ENCODE measurements at places on chromosomes 5 and 9.

GRCh38 chr5:60295423-60295822 lies 401.9 kb upstream of the PDE4D start:
- DNase-seq: peak; percentile 17

- no peak for DNase-seq
These were observed 861 bp downstream of the MTX3 start for GRCh38 chr5:79990205-79990597.

- no peak for DNase-seq
These were observed 31.7 kb downstream of the NRG2 start for GRCh38 chr5:140011297-140011802.

DNA sequence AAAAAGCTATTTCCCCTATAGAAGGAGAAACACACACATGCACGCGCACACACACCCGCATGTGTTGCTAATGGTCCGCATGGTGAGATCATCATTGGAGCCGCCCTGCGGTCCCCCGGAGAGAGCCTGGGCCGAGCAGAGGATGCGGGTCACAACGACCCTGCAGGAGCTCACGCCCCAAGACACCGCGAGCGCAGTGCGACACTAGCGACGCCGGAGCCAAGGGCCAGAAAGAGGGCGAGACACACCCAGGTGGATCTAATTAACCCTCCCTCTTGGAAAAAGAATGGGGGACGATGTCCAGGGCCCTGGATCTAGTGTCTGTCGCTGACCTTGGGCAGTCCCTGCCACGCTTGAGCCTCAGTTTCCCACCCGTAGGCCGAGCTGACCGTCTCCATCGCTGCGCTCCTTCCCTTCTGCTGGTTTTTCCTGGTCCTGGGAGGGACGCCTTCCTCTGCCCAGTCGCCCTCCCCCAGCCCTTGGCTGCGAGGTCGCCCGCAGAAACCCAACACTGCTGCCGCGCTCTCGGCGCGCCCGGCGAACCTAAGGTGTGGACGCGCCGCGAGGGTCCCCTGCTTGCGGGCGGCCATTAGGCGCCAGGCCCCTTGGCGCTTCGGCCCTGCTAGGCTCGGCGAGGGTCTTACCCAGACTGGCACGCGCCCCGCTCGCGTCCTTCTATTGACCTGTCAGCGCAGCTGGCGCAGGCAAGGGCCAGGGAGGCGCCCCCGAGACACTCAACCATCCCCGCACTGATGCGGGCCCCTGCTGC lies 47.5 kb upstream of the RNF20 start:
- DNase-seq: no peak

DNA sequence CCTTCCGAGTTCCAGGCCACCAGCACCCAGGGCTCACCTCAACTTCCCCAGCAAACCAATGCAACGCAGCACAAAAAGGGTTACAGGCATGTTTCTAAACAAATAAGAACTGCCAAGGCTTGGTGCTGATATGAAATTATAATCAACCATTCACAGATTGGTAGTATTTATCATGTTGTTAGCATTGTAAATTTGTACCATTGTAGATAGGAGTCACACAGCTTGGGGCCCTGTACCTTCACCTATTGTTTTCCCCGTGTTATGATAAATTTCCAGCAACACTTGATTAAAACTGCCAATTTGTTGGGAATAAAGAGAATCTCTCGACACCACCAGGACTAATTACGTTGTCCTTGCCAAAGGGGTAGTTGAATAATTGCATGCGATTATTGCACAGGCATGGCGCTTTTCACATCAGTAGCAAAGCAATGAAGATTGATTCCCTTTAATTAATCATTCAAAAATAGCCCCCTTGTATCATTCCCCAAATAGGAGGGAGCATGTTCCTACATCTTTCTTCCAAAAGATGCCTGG lies 454.1 kb downstream of the ZNF608 start:
- no peak for DNase-seq

DNA sequence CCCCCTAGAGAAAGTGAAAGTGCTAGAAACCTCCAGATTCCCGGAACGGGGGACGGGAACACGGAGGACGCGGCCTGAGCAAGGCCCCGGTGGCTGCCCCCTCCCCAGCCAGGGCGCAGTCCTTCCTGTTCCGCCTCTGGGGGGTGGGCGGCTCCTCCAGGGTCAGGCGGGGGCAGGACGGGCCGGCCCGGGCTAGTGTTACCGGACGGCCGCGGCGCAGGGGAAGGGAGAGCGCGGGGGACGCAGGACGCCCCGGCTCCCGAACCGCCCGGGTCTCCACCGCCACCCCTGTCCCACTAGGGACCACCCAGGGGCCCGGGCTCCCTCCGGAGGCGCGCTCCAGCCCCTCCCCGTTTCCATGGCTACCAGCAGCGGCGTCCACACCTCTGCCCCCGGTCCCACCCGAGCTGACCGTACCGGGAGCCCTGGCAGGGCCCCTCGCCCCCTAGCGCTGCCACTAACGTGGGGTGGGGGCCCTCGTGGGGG lies 579 bp downstream of the SLC12A7 start:
- no peak for DNase-seq

GRCh38 chr5:173806270-173807035 lies 81.7 kb upstream of the CPEB4 start:
- DNase-seq: no peak

DNA sequence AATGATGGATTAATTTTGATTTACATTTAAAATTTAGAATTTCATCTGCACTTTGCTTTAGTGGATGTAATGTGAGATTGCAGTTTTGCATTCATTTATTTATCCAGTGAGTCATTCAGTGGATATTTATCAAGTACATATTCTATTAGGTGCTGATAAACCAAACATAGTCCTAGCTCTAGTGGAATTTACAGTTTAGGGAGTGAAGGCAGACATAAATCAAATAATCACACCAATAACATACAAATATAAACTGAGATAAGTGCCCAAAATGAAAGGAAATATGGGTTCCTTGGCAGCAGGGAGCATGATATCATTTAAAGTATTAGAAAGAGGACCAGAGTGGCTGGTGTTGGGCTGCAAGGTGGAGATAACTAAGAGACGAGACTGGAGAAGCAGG lies 14.7 kb upstream of the NIPBL start:
- no peak for DNase-seq

DNA sequence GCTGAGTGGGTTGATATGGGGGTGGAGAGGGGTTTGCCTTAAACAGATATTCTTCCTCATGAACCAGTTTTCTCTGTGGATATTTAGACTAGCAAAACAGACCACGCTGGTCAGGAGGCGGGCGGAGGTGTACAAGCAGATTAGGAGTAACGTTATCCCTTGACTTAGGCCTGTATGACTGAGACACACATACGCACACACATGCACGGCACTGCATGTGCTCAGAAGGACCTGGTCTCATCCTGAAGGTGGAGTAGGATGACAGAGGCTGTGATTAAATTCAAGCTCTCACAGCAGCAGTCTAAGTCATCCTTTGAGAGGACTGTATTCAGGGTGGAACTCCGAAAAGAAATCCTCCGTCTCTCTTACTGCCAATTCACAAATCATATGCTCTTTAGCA lies 209.7 kb downstream of the DIRAS2 start:
- DNase-seq: no peak

DNA sequence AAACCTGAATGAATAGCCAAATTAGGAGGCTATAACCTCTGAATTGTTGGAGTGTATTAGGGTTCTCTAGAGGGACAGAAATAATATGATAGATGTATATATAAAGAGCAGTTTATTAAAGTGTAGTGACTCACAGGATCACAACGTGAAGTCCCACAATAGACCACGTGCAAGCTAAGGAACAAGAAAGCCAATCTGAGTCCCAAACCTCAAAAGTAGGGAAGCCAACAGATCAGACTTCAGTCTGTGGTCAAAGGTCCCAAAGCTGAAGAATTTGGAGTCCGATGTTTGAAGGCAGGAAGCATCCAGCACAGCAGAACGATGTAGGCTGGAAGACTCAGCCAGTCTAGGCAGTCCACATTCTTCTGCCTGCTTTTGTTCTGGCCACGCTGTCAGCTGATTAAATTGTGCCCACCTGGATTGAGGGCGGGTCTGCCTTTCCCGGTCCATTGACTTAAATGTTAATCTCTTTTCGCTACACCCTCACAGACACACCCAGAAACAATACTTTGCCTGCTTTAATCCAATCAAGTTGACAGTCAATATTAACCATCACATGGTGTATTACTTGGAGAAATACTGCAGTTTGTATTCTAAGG lies 550.6 kb downstream of the CDH10 start:
- no peak for DNase-seq

DNA sequence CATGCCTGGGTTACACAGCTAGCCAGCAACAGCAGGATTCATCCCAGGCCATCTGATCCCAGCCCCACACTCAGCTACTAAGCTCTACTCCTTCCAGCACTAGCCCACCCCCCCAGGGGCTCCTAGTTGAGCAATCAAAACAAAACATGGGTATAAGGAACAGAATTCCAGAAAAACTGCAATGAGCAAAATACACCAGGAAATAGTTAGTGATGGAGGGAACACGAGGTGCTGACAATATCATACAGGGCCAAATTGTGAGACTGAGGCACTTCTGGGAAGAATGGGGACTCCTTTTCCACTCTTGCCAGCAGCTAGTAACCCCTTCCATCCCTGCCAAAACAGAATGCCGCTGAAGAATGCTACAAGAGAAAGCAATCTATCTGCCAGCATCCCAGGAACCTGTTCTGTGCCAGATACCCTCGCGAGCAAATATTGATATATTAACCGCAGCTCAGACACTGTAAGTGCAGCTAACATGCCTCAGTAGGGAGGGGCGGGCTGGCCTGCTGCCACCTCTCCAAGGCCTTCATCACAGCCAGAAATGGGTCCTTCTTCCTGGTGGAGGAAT lies 161.4 kb downstream of the SLIT3 start:
- no peak for DNase-seq

- DNase-seq: no peak
These were observed 276.0 kb upstream of the DAP start for GRCh38 chr5:11037080-11037479.

GRCh38 chr9:18910435-18910834 lies 122.6 kb downstream of the SAXO1 start:
- no peak for DNase-seq

GRCh38 chr5:44907396-44907795 lies 98.6 kb downstream of the MRPS30 start:
- no peak for DNase-seq

- DNase-seq: no peak
These were observed 103.3 kb downstream of the CWC27 start for GRCh38 chr5:64872044-64872443.

DNA sequence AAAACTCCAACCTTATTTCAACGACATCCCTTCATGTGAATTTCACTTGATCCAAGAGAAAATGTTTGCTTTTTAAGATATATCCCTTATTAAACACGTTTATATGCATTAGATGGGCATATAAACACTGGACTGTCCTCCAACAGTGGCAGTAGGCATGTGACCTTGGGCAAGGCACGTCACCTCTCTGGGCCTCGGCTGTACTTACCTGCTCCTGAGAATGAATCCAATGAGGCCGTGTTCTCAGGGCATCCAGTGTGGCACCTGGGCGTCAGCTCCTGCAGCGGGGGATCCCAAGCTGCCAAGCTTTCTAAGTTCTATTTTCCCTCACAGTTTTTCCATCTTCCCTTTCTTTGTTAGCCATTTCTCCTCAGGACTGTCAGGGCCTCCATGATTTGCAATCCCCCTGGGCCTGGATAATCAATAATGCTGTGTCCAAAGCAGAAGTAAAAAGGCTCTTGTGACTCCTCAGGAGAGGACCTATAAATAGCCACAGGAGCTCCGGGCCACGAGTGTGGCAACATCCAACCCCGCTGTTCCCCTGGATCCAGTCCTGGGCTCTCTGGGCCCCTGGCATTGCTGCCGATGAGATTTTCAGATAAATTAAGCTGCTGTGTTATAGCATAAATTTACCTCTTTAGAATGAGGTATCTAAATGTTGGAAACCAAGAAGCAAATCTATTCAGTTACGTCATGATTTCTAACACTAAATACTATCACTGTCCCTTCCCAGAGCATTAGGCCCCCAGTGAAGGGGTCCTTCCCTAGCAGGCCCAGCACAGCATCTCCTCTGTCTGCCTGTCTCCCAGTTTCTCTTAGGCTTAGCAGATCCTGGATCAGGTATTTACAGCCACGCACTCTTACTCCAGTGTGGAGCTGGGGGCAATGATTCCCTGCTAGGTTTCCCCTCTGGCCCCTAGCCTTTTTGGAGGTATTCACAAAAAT lies 76.8 kb downstream of the PTPN3 start:
- DNase-seq: no peak

DNA sequence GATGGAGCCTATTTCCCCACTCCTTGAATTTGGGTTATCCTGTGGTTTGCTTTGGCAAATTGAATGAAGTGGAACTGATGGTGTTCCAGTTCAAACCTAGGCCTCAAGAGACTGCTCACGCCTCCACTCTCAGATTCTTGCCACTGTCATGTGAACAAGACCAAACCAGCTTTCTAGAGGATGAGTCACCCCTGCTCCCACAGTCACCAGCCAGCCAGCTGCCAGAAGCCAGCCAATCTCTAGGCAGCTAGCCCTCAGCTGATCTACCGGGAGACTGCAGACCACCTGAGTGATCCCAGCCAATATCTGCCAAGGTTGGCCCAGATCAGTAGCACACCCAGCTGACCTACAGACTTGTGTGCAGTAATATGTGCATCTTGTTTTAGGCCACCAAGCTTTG lies 300.6 kb downstream of the TMEM38B start:
- no peak for DNase-seq

DNA sequence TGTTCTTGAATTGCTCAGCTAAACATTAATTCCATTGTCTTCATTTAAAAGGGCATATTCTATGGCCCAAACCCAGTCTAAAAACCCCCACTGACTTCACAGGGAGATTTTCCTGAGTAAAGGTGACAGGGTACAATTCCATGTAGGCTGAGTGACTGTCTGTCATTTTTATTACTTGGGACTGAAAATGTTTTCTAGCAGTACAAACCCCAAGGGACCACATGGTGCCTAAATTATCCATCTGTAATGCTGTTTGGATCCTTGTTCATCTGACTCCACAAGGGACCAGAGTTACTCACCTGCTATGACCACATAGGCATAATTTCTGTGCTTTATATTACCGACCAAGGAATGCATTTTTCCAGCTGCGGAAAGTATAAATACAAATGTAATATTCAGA lies 349.1 kb downstream of the ZNF608 start:
- no peak for DNase-seq

DNA sequence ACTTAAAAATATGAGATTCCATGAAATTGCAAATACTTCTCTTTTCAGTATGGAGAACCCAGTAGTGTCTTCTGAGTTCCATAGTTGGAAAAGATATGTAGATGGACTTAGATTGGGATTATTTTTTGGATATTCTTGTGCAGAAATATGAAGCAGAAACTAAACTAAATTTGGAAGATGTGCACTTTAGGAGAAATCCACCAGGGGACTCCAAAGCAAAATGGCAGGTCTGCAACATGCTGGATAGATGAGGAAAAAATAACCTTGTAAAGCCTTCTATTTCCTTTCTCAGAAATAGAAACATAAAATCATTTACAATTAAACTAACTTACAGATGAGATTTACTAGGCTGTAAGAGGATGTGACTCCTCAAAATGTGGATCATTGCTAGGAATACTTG lies 49.2 kb upstream of the MINAR2 start:
- no peak for DNase-seq

GRCh38 chr9:114421147-114421546 lies 33.4 kb upstream of the AKNA start:
- no peak for DNase-seq

GRCh38 chr5:174616036-174616435 lies 108.3 kb upstream of the MSX2 start:
- no peak for DNase-seq

Measured in HS-27A (cell line).